ENCODE measurements at places on chromosomes 5 and 9.
A peak's percentile ranks its signal among the peaks of the same experiment; 100 is the strongest.

GRCh38 chr5:173290477-173291131, 37.6 kb downstream of the STC2 start:
- DNase-seq = no peak
- no peaks in the 10 kb centered on the region for H3K27me3 ChIP-seq
- no peaks in the 10 kb centered on the region for H3K36me3 ChIP-seq
- peaks cover 21% of the 10 kb centered on the region for H3K4me1 ChIP-seq
- no peak overlapping the region for H3K4me3 ChIP-seq
- H3K27ac ChIP-seq = no peak overlapping the region

- H3K4me3 ChIP-seq = no peak overlapping the region
- peak; percentile 63 for DNase-seq
- peaks cover 20% of the 10 kb centered on the region for H3K4me1 ChIP-seq
- H3K36me3 ChIP-seq = peaks cover 67% of the 10 kb centered on the region
These were observed 7.9 kb downstream of the TXN start for GRCh38 chr9:110248361-110248760.

DNA sequence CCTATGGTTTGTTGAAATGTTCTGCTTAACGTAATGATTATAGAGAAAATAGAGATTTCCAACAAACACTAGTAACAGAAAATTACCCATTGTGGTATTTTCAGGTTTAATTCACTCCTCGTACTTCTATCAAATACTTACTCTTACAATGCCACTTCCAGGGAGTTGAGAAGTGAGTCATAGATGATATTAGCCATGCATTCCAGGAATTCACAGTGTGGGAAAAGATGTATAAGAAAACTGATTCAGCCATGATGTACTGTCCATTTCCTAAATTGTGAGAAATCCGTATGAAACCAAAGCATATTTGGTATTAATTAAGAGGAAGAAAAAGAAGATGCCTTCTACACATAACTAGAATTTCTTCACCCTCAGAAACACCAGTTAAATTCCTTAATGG, 1854.6 kb upstream of the WWC1 start:
- H3K36me3 ChIP-seq = no peaks in the 10 kb centered on the region
- peaks cover 7% of the 10 kb centered on the region for H3K4me1 ChIP-seq
- peak; percentile 73 for DNase-seq
- H3K27me3 ChIP-seq = no peaks in the 10 kb centered on the region
- no peak overlapping the region for H3K4me3 ChIP-seq

DNA sequence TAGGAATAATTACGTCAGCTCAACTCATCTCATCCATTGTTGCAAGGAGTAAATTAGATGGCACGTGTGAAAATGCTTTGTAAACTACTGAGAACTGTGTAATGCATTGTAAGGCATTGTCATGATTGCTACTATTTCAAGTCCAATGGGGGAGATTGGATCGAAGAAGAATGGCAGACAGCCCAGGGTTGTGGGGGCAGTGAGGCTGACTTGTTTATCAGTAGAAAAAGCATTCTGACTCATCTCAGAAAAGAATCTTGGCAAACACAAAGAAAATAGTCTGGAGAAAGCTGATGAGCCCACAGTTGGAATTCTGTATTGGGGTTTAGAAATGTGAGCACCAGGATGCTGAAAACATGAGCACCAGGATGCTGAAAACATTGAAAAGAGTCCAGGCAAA, 28.0 kb upstream of the DAP start:
- no peaks in the 10 kb centered on the region for H3K27me3 ChIP-seq
- H3K36me3 ChIP-seq = no peaks in the 10 kb centered on the region
- H3K4me1 ChIP-seq = peaks cover 9% of the 10 kb centered on the region
- DNase-seq = peak; percentile 50
- no peak overlapping the region for H3K27ac ChIP-seq

GRCh38 chr5:118968406-118968911, 19.9 kb downstream of the DTWD2 start:
- H3K36me3 ChIP-seq = no peaks in the 10 kb centered on the region
- H3K27me3 ChIP-seq = no peaks in the 10 kb centered on the region
- H3K4me3 ChIP-seq = no peak overlapping the region
- H3K27ac ChIP-seq = no peak overlapping the region
